ENCODE measurements at places on chromosomes 16 and 17.

- no peak for DNase-seq
These were observed 77.0 kb downstream of the CACNG1 start for GRCh38 chr17:67121316-67121891.

GRCh38 chr16:58502217-58502921 lies 2.4 kb downstream of the NDRG4 start:
- DNase-seq, result no peak

- peak; percentile 60 for DNase-seq
These were observed 561 bp upstream of the HERPUD1 start for GRCh38 chr16:56931271-56931891.

- DNase-seq, result no peak
These were observed 51.7 kb downstream of the TBX4 start for GRCh38 chr17:61503961-61504360.

- no peak for DNase-seq
These were observed 181.6 kb downstream of the DNAH9 start for GRCh38 chr17:11779892-11780291.
